AG09309 (cell line): ENCODE measurements at places on chromosomes 16 and 17.

DNA sequence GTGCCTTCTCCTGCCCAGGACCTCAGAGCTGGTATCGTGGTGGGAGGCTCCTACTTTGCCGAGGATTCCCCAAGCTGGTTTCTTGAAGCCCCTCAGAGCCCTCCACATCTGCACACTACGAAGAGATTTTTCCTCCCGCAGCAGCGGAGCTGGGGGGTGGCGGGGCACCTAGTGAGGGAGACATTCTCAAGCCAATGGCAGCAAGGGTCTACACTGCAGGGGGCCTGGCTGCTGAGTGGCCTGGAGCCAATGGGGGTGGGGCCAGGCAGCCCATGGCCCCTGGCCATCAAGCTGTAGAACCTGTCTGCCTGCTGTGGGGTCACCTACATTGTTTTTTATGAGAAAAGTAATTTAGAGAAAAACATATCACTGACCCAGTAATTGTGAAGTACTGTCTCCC is 5.0 kb downstream of the SLC26A11 start:
- no peak for DNase-seq

DNA sequence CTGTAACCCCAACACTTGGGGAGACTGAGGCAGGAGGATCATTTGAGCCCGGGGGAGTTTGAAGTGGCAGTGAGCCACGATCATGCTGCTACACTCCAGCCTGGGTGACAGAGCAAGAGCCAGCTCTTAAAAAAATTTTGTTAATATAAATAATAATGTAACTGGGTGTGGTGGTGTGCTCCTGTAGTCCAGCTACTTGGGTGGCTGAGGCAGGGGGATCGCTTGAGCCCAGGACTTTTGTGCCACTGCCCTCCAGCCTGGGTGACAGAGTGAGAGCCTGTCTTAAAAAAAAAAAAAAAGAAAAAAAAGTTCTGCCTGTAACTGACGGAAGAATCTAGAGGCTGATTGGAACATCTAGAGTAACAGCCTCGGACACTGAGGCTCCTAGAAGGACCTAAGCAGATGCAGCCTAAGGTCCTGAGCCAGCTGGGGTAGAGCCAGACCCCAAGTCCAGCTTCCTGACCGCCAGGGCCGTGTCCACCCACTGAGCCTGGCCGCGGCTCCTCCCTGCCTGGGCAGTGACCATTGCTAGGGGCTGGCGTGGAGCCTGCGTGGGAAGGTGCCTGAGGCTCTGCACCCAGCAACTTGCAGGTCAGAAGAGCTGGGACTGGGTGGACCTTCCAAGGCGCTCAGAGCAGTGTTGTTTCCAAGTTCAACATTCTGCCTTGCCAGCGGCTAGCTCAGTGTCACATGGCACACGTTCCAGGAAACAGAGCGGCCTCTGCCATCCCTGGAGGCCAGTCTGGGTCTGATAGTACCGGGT is 209.4 kb upstream of the CIBAR2 start:
- DNase-seq = peak; percentile 86

- no peak for DNase-seq
These were observed 15.4 kb upstream of the MYO18A start for GRCh38 chr17:29195465-29196081.

DNA sequence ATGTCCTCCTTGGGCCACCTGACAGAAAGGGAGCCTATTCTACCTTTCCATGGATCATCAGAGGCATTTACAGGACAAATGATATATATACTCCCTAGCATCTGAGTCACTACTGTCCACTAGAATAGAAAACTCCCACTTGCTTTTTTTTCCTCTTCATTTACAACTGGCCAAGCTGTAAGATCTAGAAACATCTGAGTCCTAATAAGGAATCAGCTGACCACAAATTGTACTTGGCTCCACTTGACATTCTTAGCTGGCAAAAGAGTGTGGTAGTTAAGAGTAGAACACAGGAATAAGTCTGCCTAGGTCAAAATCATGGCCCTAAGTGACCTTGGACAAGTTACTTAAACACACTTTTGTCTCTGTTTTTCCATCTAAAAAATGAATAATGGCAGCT is 5.2 kb downstream of the RUSF1 start:
- no peak for DNase-seq

DNA sequence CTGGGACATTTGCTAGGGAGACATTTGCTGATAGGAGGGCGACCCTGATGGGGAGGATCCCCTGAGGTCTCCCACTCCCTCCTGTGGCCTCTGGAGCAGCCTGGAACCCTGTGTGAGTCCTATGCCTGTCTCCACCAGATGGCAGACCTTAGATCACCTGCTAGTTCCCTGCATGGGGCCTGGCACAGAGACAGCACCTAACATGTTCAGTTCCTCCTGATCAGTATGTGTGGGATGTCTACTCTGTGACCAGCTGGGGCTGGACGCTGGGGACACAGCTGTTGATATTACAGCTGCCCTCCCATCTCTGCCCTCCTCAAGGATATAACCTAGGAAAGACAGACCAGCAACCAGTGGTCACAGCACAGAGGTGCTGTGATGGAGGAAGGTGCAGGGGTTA is 1.1 kb upstream of the ADCY7 start:
- DNase-seq = no peak

DNA sequence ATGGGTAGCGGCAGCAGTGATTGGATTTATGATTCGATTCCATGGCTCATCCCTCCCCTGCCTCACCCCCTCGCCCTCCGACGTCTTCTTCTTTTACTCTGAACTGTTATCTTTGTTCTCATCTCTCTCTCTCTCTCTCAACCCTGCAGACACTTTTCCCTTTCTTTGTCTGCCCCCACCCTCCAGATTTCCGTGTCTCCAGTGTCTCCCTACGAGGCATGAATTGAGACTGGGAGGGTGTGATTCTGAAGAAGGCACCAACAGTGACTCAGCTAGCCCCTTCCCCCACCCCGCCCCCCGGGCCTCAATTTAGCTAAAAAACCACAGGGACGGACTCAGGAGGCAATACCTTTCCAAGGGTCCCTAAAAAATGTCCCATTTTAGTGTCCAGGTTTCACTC is 47.6 kb upstream of the STH start:
- no peak for DNase-seq

DNA sequence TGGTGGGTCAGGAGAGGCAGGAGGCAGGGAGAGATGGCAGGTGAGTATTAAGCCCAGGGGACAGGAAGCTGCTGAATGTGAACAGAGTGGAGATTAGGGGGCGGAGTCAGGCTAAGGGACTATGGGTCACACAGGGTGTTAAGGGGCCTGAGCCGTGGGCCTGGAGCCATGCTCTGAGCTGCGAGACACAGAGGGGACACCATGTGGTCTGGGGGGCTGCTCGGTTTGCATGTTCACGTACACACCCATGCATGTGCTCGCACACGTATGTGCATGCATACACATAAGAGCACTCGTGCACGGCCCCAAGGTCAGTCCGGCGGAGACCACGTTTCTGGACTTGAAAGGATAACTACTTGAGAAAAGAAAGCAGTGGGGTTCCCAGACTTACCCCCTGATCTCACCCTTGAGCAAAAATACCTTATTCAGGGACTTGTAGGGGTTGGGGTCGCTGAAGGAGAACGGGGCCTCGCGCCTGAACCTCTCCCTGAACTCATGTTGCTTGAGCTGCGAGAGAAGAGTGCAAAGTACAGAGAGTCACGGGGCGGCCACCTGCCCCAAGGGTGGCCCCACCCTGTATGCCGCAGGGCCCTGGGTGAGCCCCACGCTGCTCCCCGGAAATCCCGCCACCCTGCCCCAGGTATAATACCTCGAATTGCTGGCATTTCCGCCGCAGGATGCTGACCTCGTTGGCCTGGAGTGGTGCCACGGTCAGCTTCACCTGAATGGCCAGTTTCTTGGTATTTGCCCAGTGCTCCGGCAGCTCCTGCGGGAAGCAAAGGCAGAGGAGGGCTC is 50.8 kb downstream of the DNAH17 start:
- DNase-seq = no peak

DNA sequence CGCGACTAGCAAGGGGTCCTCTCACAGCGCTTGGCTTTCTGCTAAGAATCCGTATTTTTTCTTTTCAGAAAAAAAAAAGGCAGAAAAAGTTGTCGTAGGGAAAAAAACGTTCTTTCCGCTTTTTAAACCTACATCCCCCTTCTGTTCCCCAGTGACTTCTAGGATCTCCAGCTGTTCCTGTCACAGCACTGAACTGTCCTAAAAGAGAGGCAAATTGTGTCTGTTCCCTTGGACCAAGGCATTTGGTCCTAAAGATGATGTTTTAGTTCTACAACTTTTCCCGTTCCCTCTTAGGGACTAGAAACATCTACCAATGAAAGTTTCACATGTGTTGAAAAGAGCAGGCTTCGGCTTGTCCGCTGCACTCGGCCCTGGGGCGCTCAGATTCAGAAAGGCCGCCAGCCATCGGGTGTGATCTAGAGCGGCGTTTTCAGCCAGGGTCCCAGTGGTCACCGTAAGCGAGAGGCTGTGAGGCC is 100.7 kb upstream of the CHMP6 start:
- no peak for DNase-seq

DNA sequence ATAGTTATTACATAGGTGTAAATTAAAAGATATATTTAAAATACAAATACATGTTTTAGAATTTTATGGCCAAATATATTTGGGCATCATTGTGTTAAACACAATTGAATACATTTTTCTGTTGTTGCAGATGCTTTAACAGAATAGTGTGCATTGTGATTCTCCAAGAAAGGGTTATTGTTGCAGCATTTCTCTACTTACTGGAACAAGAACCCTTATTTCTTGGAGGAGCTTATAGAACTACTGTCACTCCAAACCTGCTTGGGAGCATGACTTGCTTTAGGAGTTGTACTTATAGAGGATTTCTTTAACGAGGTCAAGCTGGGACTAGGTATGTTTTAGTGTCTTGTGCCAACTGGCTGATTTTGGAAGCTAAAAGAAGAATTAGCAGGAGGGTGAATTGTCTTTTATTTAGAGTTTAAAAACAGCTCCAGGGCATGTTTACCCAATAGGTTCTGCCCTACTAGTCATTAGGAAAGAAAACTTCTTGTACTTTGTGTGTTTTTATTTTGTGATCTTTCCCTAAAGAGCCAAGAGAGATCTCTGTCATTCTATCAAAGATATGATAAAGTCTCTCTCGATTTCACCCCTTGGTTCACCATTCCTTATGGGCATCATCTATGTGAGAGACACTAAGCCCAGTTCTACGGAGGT is 279.8 kb upstream of the SALL1 start:
- DNase-seq = no peak

DNA sequence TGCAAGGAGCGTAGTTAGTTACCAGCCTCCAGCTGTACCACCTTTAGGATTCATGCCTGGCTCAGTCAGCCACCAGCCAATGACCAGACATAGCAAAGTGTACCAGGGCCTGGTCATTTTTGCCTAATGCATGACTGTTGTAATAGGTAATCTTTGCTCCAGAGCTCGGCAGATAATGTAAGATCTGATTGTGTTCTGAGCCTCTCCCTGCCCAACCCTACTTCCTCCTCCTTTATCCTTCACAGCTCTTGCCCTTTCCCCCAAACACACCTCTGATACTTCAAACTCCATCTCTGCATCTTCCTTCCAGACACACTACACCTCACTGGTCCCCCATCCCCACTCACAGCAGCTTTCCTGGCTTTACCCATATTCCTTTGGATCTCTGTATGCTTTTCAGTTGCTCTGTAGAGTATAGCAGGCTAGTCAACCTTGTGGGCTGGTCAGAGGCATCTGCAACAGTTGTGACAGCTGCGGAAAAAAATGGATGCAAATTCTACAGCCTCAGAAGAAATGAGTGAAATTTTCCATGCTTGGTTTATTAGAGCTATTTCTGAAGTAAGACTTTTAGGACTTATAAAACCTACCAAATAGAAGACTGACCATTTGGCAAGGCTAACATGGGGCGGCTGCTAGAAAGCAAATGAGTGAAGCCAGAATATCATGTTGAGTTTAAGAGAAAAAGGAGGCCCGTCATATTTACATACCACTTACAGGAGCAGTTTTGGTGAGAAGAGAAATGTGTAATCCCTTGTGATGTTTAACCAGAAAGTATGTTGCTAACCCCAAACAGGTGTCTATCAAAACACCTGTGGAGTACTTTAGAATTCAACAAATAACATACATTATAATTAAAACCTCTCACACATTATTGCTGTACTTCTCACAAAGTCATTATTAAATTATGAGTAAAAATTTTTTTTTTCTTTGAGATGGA is 19.9 kb upstream of the C16orf87 start:
- DNase-seq = no peak

GRCh38 chr17:4658478-4659305 is 17.2 kb upstream of the ALOX15 start:
- peak; percentile 38 for DNase-seq
